ENCODE measurements at places on chromosomes 13 and 19.

DNA sequence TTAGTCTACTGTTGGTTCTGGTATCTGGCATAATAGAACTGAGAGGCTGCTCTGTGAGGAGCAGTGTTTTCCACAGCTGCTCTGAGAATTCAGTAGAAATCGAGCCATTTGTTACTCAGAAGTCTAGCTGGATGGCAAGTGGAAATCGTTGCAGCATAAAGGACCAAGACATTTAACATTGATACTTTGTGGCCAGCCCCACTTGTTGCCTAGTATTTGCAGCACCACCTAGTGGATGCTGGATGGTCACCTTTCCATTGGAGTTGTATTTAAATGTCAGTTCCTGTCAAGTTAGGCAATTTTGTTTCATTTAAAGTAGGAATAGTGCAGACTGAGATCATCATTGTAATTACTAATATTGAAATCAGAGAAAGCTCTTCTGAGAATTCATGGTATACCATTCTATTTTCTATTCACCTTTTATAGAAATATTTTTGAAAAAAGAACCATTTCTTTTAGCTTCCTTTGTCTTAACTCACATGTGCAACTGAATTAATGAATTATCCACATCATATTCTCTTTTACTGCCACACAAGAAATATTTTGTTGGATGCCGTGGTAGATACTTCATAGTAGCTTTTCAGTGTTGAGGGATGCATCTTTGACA, 64.6 kb downstream of the PDS5B start:
- peak; percentile 26 for DNase-seq

DNA sequence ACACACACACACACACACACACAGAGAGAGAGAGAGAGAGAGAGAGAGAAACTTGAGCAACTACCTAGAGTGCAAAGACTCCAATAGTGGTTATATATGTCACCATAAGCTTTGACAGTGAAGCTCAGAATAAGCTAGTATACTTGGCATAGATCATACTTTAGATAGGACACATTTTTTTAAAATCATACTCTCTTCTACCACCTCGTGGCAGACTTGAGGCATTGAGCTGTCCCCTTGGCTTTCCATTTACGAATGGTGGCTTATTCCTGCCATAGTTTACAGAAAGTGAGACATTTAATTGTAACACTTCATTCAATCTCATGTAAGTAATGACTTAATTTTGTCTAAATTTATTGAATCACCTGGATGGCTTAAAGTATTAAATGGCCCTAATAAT, 108.2 kb downstream of the EDNRB start:
- no peak for DNase-seq

GRCh38 chr13:29439601-29440388, 155.7 kb downstream of the SLC7A1 start:
- DNase-seq = no peak

GRCh38 chr13:59607780-59608233, 555.9 kb downstream of the DIAPH3 start:
- no peak for DNase-seq

- no peak for DNase-seq
These were observed 311.9 kb downstream of the COG6 start for GRCh38 chr13:39967199-39967959.

GRCh38 chr19:12720851-12721655, 2.7 kb downstream of the TNPO2 start:
- DNase-seq = no peak

DNA sequence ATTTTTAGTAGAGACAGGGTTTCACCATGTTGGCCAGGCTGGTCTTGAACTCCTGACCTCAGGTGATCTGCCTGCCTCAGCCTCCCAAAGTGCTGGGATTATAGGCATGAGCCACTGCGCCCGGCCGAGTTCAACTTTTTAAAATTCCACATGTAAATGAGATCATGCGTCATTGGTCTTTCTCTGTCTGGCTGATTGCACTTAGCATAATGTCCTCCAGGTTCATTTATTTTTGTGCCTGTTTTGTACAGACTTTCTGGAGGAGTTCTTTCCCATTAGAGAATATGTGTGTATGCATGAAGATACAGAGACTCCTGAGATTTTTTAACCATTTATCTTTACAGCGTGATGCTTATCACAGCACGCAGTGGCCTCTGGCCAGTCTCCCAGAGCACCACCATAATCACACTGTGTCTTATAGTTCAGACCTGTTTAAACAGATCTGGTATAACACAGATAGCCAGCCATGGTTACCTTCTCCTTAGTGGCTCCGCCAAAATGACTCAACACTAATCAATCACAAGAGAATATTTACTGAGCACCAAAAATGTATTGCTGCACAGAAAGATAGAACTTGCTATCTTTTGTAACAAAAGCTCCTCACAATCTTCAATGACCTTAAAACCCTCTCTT, 11.4 kb upstream of the STARD13 start:
- DNase-seq = no peak

DNA sequence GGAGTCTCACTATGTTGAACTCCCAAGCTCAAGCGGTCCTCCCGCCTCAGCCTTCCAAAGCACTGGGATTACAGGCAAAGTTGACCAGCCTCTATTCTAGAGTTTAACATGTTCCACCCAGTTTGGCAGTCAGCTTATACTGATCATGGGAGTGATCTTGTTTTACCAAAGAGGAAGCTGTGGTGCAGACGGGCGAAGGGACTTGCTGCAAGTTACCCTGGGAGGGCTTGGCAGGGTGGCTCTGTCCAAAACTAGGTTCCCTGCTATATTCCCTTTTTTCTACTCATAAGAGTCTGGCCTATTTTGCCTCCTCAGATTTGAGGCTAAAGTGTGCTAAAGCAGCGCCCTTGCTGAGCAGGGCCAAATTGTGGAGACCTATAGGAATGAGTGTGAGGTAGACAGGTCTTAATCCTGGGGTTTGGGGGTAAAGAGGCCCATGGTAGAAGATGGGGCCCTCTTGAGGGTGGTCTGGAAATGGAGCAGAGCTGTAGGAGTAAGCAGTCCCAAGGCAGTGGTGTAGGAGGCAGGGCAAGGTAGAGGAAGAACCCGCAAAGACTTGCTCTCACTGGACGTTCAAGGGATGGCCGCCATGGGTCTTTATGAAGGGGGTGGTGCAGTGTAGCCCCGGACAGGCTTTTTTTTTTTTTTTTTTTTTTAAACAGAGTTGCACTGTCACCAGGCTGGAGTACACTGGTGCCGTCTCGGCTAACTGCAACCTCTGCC, 3.3 kb downstream of the RPS19 start:
- no peak for DNase-seq

- DNase-seq = peak; percentile 81
These were observed 15.8 kb downstream of the ARRDC2 start for GRCh38 chr19:18023622-18024251.

GRCh38 chr19:58317476-58318072, 9.2 kb upstream of the ZSCAN22 start:
- DNase-seq = no peak

DNA sequence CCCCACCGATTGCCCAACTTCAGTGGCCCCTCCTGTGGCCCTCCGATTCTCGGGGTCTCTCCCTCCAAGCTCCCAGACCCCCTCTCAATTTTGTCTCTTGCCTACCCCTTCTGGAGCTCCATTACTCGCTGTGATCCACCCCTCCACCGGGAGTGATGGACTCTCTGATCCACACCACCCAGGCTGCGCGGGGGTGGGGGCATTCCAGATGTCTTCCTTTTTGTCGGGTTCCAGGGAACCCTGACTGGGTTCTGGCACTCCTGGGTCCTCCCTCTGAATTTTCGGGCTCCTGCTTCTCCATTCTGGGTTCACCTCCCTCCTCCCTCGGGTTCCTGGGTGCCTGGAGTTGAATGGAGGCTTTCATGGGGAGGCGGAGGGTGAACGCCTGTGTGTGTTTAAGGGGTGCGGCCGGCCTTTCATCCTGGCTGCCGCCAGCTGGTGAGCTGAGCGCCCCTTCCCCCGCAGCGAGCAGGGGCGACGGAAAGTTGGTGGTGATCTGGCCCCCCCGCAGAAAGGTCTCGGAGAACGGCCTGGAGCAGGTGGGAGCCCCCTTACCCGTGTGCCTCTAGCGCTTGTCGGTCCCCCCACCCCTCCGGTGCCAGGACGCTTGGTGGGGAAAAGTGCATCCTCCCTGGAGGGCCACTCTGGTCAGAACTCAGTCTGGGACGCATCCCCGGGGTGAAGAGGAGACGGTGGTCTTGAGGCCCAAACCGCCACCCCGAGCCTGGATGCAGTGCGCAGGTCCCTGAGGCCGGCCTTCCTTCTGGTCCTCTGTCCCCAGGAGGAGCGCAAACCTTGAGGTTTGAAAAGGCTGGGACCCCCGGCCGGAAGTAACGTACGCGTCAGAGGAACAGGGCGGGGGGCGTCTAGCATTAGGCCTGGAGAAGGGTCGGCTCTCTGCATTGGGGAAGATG, 1.6 kb downstream of the MISP3 start:
- DNase-seq = no peak

DNA sequence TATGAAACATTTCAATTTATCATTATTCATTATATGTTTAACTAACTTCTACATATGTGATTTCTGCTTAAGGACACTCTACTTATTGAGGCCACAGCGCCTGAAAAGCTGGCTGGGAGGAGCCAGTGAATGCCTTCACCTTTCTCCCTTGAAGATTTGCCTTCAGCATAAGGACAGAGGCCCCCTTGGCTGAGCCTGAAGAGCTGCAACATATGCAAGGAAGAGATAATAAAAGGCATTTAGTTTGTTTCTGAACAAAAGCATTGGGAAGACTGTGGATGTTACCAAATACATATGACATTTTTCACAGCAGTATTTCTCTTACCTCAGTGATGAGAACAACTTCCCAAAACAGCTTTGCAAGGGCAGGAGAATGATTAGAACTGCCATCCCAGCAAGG, 92.1 kb downstream of the ABCC4 start:
- DNase-seq = no peak

DNA sequence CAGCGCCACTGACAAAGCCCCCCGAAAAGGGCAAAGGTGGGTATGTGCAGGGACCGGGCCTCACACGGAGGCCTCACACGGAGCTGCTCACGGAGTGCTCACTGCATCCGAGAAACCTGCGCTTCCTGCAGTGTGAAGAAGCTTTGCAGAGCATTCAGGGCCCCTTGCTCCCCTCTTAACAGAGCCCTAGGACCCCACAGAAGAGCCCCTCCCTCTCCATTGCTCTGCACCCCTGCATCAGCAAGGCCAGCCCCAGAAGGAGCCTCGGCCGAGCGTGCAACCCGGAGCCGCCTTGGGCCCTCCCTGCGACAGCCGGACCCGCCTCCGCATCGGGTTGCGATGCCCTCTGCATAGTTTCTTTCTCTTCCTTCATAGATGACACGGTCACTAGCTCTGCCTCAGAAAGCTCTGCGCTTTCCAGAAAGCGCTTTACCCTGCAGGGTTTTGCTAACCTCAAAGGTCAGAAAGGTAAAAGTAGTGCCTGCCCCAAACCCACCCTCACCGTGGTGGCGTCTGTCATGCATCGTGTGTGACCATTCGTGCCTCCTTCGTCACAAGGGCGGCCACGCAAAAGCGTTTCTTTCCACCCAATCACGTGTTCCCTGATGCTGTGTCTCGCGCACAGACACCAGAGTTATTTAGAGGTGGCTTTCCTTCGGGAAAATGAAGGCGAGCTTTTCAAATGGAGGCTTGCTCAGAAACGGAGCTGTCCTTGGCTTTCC, 15.7 kb upstream of the F7 start:
- DNase-seq = no peak

GRCh38 chr13:49213539-49213938, 6.6 kb upstream of the MLNR start:
- DNase-seq = no peak

GRCh38 chr19:51740356-51740755, 11.3 kb downstream of the FPR1 start:
- DNase-seq = no peak

DNA sequence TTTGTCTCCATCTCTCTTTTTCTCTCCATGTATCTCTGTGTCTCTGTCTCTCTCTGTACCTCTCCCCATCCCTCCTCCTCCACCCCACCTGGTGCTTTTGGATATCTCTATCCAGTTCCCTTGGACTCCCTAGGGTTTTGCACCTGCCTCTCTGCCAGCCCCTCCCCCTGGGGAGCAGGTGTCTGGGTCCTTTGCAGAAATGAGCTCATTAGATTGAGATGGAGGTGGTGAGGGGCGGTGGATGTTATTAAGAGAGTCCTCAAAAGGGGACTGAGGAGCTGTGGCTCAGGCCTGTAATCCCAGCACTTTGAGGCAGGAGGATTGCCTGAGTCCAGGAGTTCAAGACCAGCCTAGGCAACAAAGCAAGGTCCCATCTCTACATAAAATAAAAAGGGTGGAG, 2.1 kb downstream of the KCNN4 start:
- no peak for DNase-seq

GRCh38 chr13:23810685-23811240, 78.4 kb downstream of the MIPEP start:
- DNase-seq = no peak

DNA sequence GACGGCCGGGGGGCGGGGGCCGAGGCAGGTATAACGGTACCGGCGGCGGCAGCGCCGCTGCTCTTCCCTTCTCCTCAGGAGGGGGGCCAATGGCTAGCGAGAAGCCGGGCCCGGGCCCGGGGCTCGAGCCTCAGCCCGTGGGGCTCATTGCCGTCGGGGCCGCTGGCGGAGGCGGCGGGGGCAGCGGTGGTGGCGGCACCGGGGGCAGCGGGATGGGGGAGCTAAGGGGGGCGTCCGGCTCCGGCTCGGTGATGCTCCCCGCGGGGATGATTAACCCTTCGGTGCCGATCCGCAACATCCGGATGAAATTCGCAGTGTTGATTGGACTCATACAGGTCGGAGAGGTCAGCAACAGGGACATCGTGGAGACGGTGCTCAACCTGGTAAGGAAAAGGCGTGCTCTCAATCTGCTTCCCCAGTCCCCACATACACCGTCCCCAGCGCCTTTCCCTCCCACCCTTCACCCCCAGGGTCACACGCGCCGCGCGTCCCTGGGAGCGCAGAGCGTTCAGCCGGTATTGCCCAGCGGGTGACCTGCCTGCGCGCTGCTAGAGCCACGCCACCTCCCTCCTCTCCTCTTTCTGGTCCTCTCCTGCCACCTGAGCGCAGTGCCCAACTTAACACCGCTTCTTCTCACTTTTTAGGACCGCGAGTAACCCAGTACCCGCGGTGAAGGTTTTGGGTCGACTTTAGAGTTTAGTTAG, 814 bp downstream of the NBEA start:
- DNase-seq = no peak
